ENCODE measurements at places on chromosomes 6 and 20. TPM values are rescaled to one million over a fixed set of nuclear protein-coding genes. Genes with fewer than 3 reads are reported as not detected.

GRCh38 chr6:167988945-167989841, 8.3 kb upstream of the KIF25 start:
- DNase-seq: no peak

Gene LY6G6C
- total RNA-seq: not detected

- DNase-seq: no peak
Observed at GRCh38 chr6:119612911-119613381, 263.4 kb upstream of the MAN1A1 start.

- DNase-seq: no peak
Observed at GRCh38 chr6:164109770-164110140, 695.2 kb downstream of the QKI start.

Gene FOXC1
- total RNA-seq: not detected
